ENCODE measurements at places on chromosomes 12 and 14. TPM values are rescaled to one million over a fixed set of nuclear protein-coding genes. Genes with fewer than 3 reads are reported as not detected.

LHX5 gene
- not detected for total RNA-seq

DNA sequence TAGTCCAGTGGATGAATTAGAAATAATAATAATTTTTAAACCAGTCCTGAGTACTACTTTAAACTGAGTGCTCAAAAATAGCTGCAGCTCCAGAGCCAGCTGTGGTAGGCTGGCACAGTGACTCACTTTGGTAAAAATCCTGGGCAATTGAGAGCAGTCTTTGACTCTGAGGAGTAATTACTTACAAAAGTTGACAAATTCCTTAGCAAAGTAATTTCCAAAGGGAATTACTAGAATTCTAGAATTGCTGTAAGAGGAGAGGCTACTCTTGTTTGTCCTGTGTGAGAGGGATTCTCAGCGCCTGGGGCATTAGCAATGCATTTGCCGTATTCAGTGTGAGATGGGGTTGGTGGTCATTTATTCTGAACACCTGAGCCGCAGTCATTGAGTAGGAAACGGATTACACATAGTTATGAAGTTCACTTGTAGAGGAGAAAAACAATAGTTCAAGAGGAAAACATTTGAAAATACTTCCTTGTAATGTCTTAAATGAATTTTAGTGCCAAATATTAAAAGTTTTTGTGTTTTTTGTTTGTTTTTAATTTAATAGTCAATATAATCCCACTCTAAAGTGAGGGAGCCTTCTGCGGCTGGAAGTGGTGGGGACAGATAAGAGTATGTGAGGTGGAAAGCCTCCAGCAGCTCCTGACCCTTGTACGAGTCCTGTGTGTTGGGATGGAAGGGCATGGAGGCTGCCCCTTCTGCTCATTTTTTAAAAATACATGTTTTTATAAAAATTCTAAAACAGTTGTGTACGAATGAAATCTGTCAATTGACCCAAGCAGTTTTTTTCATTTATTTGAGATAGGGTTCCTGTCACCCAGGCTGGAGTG, 41.9 kb downstream of the EID3 start:
- H3K4me1 ChIP-seq: peaks cover 24% of the 10 kb centered on the region
- no peak overlapping the region for H3K27ac ChIP-seq
- DNase-seq: no peak
- H3K27me3 ChIP-seq: no peaks in the 10 kb centered on the region

DNA sequence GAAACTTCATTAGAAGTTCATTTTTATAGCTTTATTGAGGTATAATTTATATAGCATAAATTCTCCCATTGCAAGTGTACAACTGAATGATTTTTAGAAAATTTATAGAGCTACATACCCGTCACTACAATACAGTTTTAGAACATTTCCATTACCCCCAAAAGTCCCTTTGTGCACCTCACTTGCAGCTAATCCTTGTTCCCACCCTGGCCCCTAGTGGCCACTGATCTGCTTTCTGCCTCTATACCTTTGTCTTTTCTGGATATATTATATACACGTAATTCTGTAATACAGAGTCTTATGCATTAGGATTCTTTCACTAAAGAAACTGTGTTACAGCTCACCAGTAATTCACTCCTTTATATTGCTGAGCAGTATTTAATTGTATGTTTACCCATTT, 145.1 kb upstream of the DIO2 start:
- H3K4me1 ChIP-seq: no peaks in the 10 kb centered on the region
- DNase-seq: no peak
- H3K27ac ChIP-seq: no peak overlapping the region

DNA sequence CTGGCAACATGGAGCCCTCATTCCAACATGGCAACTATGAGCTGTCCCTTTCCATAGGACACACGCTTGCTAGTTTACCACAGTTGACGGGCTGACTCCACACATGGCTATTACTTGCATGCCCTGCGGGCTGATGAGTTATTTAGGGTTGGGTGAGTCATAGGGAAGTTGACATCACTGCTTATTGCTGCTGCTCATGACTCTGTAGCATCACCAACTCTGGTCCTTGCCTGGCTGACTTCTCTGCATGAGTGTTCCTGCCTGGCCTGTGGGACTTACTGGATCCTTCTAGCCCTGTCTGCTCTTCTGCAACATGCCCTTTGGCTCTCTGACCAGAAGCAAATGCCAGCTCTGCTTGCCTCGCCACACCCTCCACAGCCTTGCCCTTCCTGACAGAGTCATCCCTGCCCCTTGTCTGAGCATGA, 199.5 kb downstream of the ANO6 start:
- H3K27ac ChIP-seq: peak overlapping the region; percentile 60
- H3K27me3 ChIP-seq: no peaks in the 10 kb centered on the region
- H3K36me3 ChIP-seq: peaks cover 37% of the 10 kb centered on the region

NEUROD4 gene
- total RNA-seq: not detected

DNA sequence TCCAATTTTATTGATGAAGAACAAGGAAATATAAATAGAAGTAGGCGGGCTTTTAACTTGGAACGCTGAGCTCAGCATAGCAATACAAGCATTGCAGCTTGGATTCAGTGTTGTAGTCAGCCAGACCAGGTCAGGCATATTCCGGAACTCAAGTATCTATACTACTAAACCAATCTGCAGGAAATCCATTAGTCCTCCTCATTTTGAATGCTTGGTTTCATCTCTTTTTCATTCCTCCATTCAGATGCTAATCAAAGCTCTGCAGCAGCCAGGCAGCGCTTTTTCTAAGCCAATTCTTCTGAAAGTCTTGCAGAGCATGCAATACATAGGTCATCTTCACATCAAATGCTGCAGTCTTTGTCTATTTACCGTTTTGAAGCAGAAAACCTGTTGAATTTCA, 49.0 kb downstream of the KIF21A start:
- H3K27ac ChIP-seq: no peak overlapping the region
- no peaks in the 10 kb centered on the region for H3K36me3 ChIP-seq

DNA sequence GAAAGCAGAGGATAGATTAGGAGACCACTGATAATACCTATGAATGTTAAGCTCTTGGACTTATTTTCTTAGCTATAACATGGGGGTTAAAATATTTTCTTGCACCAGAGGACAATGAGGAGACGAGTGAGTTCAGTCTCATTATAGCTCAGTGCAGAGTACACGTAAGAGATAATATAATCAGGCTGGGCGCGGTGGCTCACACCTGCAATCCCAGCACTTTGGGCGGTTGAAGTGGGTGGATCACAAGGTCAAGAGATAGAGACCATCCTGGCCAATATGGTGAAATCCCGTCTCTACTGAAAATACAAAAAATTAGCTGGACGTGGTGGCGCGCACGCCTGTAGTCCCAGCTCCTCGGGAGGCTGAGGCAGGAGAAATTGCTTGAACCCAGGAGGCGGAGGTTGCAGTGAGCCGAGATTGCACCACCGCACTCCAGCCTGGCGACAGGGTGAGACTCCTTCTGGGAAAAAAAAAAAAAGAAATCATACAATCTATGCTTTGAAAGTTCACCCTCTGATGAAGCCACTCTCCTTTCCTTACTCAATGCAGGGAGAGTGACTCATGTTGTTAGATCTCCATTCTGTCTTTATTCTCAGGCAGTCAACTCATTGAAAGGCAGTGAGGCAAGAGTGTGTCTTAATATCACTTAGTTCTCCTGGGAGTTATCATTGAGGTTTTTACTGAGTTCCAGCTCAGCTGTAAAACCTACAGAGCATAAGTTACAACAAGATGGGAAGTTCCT, 134.2 kb downstream of the SYNE2 start:
- H3K27ac ChIP-seq: no peak overlapping the region
- H3K4me1 ChIP-seq: no peaks in the 10 kb centered on the region
- DNase-seq: no peak
- H3K36me3 ChIP-seq: peaks cover 60% of the 10 kb centered on the region

GRCh38 chr12:117606945-117607344, 245.5 kb upstream of the NOS1 start:
- no peak for DNase-seq
- H3K27me3 ChIP-seq: no peaks in the 10 kb centered on the region
- no peak overlapping the region for H3K4me3 ChIP-seq

DNA sequence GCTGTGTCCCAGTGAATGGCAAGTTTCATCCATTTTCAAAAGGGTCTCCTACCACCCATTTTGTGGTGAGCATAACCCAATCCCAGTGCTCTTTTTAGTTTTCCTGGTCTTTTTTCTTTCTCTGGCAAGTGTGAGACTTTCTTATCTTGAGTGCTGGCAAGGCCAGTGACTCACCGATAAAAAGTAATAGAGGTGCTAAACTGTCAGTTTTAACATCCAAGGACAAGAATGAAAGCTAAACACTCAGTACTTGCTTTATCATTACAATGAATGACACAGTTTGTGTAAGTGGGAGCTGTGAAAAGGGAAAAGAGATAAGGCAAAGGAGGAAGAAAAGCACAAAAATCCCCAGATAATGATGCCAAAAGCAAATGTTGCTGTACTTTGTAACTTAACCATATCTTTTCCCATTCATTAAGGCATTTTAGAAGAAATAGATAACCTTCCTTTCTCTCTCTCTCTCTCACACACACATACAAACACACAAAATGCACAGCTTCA, 4.9 kb upstream of the LRIG3 start:
- no peak overlapping the region for H3K27ac ChIP-seq
- H3K36me3 ChIP-seq: no peaks in the 10 kb centered on the region
- no peaks in the 10 kb centered on the region for H3K27me3 ChIP-seq
- DNase-seq: no peak
- H3K4me3 ChIP-seq: no peak overlapping the region

Data from heart left ventricle (tissue), 16 donors.